ENCODE measurements at places on chromosomes 2 and 18.

GRCh38 chr18:49608366-49609255, 46.8 kb downstream of the LIPG start:
- no peak for DNase-seq

DNA sequence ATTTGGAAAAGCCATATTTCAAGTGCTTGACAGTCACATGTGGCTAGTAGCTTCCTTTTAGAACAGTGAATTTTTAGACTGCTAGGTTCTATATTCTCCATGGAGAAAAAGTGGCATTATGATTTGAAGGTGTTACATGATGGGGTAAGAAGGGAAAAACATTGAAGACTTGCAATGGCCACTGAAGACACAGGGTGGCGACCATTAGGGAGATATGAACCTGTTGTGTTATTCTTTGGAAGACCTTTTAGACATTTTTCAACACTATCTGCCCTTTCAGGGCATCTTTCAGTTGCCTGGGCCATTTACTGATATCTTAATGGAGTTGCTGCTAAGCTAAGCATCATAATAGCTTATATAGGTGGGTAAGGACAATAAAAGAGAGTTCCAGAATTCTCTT, 1387.2 kb downstream of the SUCLG1 start:
- DNase-seq: no peak

DNA sequence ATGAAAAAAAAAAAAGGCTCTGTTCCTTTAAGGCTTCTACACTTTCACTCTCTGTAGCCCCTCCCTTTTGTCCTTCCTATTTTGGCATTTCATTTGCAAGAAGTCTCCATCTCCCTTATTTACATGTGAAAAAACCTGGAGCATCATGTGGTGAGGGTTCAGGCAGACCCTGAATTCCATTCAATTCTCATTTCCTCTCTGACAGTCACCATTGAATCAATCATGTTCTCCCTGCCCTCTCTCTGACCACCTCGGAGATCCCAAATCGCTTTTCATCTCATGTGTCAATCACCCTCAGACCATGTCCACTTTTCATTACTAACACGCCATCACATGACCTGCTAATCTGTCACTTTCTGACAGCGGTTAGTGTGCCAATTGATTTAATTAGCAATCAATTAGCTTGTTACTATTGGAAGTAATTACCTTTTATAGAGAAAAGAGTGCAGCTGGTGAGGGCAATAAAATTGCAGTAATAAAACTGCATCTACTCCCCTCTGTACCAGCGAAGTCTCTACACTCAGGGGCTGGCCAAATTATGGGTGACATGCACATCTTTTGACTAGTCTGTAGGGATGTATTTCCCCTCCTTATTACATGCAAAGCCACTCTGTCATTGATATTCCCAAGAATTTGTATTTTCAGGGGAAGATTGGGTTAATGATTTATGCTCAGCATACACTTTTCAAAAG, 317.4 kb downstream of the EN1 start:
- DNase-seq: no peak

- no peak for DNase-seq
Observed at GRCh38 chr2:40584432-40584831, 132.5 kb upstream of the SLC8A1 start.

GRCh38 chr2:187593697-187594096, 39.5 kb upstream of the TFPI start:
- no peak for DNase-seq

DNA sequence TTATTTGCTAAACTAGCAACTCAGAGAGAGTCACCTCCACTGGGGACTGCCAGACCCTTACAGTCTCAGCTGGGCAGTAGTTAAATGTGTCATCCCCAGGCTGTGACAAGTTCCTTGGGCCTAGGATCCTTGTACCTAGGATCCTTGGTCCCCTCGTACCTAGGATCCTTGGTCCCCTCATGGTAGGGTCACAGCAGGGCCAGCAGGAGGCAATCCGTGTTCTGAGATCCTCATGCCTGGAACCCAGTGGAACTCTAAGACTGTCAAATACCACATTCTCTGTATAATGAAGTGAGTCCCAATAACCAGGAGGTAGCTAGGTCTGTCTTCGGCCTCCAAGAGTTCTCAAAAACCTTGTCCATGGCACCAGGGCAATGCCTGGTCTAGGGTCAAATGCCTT, 60.8 kb downstream of the LYPD6B start:
- DNase-seq: no peak

DNA sequence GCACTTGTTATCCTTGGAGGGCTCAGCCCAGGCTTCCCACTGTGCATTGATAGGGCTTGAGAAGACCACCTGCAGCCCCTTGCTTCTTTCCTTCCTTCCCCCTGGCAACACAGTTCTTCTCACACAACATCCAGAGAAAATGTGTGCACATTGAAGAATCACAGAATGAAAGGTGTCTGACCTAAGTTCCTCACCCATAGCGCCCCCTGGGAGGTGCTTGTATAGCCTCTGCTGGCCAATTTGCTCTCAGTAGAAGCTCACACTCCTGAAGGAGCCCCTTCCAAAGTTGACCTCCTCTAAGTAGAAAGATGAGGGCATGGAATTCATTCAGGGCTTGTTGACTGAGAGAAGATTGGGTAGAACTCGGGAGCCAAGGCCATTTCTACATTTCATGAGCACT, 758.4 kb upstream of the KLHL29 start:
- no peak for DNase-seq
